ENCODE measurements at places on chromosomes 7 and 10.

GRCh38 chr7:132028144-132028920, 471.9 kb upstream of the PODXL start:
- no peak for DNase-seq

GRCh38 chr7:37445790-37446189, 2.9 kb downstream of the ELMO1 start:
- no peak for DNase-seq

DNA sequence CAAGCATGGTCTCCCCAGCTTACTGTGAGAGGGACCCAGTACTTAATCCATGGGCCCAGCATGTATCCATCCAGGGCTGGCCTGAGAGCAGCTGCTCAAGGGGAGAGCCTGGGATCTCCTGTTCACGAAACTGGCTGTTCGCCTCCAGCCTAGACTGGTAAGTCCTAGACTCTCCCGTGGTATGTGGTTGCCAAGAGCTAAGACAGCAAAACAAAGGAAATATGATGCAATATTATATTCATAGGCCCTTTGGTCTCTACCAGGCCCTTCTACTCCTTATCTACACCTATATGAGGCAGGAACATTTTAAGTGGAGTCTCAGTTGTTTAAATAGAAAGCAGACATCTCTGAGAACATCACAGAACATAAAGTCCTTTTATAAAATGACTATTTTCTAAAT, 28.9 kb upstream of the STK17A start:
- DNase-seq: no peak

DNA sequence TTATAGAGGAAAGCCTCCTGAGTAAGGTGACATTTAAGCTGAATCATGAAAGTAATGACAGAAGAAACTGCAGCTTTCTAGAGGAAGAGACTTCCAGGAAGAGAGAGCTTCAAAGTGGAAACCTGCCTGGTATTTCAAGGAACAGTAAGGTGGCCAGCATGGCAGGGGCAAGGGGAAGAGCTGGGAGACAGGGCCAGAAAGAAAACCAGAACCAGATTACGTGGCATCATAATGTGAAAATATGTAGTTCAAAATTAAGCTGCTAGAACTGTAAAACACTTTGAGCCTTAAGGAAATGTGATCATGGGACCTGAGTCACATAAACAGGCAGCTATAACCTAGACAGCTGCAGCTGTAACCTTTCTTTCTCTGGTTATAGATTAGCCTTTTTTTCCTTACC, 238.0 kb upstream of the FOXK1 start:
- DNase-seq: no peak

GRCh38 chr7:91103363-91103762, 160.9 kb upstream of the FZD1 start:
- DNase-seq: no peak

DNA sequence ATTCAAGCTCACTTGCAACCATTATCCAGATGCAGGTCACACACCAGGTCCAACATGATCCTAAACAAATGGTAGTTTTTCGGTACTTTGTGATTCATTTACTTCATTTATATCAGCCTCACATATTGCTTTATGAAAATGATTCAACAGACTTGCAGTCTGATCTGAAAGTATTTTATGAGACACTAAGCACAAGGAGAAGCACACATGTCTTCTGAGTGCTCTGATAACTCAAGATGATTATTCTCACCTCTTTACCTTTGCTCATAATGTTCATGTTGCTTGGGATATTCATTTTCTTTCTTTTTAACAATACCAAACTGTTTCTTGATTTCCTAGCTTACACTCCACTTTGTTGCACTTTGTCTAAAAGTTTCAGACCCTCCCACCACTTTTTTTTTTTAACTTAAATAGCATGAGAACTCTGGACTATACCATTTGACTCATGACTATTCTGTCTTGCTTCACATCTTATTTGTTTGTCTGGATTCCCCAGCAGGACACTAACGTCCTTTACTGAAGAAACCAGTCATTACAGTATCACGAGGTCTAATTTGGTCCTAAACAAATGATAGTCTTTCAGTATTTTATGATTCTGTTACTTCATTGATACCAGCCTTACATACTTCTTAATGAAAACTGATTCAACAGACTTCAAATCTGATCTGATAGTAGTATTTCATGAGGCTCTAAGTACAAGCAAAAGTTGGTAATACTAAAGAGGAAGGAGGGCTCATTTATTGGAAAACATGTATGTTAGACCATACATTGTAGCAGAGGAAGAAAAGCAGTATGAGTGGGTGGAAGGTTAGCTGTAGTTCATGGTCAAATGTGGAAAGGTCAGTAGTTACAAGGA, 171.8 kb upstream of the AHR start:
- no peak for DNase-seq

GRCh38 chr7:47478017-47478344, 103.9 kb downstream of the TNS3 start:
- DNase-seq: no peak

DNA sequence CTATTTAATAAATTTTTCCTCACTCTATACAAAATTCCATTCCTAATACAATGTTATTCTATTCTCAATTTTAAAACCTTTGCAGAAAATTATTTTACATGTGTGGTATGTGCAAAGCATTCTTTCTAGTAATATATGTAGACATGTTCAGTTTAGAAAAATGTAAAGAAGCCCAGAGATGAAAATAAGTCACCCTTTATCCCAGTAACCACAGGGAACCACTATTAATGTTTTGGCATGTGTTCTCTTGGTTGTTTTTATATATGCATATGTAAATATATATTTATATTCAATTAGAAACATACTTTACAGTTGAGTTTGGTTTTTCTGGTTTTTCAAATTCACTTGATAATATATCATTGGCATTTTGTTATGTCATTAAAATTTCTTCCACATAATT, 14.8 kb upstream of the GLCCI1 start:
- DNase-seq: no peak

DNA sequence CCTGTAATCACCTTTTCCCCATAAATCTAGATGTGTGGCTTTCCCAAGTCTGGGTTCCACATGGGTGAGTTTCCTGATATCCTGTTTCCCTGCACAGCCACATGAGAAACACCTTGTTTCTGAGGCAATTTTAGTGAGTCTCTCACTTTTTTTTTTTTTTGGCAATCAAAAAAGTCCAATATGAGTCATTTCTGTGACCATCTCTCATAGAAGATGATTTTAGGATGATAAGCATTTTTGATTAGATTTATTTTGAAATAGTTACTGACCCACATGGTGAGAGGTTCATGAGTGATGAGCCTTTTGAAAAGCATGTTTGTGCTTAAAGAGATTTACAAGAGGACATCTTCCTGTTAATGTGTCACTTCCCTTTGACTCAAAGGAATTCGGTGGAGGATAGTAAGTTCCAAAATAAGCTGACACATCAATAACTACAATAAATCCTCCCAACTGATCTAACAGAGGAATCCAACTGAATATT, 464.0 kb downstream of the INHBA start:
- DNase-seq: no peak

DNA sequence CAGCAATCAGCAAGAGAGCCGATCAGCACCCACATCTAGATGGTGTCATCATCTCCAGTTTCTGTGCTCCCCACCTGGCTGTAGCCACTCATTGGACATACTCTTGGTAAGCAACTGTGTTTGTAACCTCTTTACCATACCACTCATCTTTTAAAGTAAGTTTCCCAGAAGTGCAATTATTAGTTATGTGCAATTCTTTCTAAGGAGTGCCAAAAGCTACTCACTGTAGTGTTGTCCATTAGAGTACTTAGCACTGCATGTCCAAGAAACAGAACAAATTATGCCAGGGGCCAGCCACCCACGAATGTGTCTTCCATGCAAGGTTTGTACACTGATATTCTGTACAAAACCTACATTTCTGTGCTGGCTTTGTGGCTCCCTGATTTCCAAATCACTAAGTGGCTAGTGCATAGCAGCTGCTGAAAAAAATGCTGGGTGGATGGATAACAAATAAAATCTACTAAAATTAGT, 131.9 kb downstream of the SRPK2 start:
- no peak for DNase-seq

DNA sequence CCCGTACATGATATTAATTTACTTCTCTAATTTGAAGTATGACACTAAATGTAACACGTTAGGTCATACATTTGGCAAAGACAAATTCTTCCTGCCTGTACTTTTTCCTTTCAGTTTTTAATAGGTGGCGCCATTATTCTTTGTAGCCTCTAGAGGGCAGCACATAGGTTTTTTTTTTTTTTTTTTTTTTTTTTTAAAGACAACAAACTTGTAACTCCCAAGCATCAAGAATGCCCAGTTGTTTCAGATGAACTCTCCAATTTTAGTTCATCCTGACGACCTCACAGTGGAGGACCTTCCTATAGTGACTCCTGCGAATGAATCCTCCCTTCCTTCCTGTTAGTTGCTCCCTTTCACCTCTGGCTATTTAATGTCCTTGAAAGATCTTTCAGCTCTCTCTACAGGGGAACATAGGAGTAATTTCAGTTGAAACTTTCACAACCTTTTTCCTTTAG, 139.3 kb upstream of the HDAC9 start:
- no peak for DNase-seq

- no peak for DNase-seq
Observed at GRCh38 chr10:25575343-25575742, 358.7 kb upstream of the MYO3A start.

DNA sequence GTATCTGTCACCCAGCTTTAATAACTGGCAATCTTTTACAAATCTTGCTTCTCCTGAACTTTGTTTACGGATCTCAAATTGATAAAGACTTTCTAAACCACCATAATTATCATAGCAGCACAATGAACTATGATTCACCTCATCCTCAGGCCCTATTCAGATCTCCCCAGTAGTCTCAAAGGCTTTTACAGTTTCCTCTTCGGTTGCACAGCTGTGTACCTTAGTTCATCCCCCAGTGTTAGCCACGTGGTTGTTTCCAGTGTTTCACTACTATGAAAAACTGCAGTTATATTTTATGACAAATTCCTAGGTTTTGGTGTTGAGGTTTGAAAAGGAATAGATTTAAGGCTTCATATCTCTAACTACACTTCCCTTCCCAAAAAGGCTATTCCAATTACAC, 24.9 kb downstream of the PAXIP1 start:
- no peak for DNase-seq

DNA sequence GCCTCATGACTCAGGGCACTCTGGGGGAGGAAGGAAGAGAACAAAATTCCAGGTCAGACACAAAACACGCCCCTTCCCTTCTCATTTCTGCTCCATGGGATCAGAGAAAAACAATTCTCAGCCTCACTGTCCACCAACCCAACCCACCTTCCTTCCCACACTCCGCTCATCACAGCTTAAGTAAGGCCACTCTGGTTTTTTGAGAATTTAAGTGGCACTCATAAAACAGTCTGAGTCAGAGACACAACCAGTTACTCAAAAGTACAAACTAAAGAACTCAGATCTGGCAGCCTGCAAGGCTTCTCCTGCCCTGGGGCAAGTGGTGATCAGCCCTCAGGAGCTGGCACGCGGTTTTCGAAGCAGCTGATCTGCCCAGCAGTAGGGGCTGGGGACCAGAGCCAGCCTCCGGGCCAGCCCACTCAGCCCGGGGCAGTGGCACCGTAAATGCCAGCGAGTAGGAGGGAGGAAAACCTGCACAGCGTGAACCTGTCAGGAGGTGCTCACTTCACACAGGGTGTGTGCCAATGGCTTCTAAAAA, 39.1 kb upstream of the ABLIM1 start:
- DNase-seq: no peak

DNA sequence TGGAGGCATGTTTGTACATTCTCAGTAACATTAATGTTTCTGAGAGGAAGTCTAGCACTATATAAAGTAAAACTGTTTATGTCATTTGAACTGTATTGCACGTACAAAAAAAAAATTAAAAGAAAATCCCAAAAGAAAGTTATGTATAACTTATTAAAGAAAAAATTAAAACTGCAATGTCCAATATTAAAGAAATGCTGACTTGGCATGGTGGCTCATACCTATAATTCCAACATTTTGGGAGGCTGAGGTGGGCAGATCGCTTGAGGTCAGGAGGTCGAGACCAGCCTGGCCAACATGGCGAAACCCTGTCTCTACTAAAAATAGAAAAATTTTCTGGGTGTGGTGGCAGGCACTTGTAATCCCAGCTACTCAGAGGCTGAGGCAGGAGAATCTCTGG, 178.7 kb upstream of the VIPR2 start:
- DNase-seq: no peak

DNA sequence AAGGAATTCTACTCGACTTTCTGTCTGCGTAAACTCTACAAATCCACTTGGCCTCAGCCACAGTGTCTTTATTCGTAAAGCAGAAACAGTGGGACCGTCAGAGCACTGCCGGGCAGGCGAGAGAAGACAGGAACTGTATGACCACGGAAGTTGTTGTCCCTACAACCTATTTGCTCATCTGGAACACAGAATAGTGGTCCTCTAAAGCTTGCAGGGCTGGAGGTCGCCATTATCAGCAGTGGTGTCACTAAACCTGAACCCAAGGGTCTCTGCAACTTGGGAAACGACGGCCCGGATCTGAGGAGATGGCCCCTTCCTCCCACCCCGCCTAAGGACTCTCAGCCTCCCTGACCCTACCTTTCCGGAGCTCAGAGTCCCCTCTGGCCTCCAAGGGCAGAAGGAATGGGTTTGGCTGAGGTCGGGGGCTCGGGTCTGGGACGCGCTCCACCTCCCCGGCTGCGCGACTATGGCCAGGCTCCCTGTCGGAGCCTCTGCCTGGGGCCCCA, 442 bp downstream of the STYXL1 start:
- DNase-seq: no peak

GRCh38 chr10:101535949-101536348, 52.1 kb downstream of the POLL start:
- DNase-seq: no peak

DNA sequence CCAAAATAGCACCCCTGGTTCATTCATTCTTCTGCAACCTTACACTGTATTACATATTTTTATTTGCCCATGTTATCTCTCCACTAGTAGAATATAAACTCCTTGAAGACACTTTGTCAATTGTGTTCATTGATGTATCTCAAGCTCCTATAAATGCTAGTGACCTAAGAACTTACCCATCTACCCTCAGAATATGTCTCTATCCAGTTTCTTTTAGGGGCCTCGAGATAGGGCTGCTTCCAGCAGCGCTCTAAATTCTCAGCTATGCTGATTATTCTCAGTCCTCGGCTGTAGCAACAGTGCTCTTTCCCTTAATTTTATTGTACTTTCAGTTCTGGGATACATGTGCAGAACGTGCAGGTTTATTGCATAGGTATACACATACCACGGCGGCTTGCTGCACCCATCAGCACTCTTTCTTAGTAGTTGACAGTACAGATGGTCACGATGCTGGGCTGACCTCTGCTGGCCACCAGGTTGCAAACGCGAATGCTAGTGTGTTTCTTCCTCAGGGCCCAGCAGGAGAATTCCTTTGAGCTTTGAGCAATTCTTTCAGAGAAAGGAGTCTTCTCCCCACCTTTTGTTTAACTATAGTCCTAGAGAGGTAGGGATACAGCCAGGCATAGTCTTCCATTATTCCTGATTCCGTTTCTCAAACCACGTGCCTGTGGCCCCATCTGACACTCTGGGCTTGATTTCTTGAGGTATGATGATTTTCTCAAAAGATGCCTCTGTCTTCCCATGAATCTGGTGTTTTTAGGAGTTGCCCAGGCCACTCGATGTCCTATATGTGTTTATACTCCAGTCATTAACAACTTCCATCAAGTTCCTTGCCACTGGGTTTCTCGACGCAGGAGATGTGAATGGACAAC, 49.1 kb upstream of the CDC14C start:
- DNase-seq: no peak

GRCh38 chr10:119655566-119656001, 4.4 kb downstream of the BAG3 start:
- no peak for DNase-seq

Data from cortex of kidney (tissue), 1 donor.